ENCODE measurements at places on chromosomes 6 and 20.

DNA sequence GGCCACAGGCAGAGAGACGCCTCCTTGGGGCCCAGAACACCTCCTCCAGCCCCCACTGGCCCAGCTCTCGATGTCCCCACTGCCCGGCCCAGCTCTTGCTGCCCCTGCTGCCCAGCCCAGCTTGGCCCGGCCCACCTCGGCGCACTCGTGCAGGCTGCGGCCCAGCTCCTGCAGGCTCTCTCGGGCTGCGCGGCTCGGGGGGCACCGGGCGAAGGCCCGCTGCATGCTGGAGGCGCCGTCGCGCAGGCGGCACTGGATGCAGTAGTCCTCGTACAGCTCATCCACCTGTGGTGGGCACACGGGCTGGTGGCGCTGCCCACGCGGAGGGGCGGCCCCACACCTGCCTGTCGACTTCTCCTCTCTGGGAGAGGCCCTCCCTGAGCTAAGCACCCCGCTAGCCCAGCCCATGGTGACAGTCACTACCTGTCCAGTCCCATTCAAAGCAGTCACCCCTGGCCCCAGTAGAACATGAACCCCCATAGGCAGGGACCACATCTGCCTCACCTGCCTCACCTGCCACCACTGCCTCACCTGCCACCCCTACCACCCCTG, 81.8 kb downstream of the RIPOR3 start:
- DNase-seq: no peak

DNA sequence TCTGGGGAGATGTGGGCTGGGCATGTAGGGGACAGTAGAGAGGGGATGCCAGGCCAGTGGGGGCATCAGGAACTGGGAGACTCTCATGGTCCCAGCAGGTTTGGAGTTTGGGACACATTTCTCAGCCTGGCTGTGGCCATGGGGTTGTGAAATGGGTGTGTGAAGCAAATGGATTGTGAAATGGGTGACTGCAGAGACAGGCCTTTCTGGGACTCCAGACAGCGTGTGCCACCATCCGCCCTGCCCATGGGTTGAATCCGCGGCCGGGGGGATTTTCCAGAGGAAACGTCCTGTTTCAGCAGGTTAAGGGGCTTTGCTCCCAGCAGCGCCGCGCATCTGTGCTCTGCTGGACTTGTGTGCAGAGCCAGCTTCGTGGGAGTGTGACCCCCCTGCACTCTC, 3.7 kb upstream of the PMEPA1 start:
- DNase-seq: no peak

DNA sequence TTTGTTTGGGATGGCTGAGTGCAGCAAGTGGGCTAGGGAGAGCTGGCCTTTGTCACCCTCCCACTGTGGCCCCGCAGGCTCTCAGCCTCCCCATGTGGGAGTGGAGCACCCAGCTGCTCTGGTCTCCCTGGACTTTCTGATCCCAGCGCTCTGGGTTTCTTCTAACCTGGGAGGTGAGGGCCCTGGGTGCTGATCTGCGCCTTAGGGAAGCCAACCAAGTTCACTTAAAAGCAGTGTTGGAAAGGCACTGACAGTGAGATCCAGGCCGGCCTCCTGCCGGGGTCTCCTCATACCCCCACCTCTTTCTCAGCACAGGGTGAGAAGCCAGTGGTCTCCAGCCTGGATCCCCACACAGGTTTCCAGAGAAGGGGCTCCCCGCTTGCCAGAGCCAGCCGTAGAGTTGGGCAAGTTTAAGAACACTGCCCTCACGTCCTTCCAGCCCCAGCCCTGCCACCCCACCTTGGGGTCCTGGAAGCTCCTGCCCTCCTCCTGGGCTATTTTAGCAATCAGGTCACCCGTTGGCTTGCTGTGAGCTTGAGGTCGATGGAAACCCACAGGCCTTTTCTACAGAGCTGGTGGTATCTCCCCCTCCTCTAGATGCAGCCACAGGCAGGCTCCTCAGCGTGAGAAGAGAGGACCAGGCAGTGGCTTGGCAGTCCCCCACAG, 9.6 kb downstream of the C20orf203 start:
- no peak for DNase-seq

DNA sequence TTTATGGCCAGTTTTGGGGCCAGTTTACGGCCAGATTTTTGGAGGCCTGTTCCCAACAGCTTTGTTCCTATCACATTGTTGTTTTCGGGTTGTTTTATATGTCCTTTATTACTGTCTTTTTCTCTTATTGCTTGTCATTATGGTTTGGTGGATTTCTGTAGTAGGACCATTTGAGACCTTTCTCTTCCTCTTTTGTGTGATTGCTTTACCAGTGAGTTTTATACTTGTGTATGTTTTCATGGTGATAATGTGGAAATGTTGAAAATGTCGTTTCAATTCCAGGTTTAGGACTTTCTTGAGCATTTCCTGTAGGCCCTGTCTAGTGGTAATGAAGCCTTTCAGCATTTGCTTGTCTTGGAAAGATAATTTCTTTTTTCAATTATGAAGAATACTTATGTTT, 17.8 kb downstream of the HLA-B start:
- DNase-seq: no peak

GRCh38 chr6:11062083-11062482, 18.0 kb upstream of the ELOVL2 start:
- DNase-seq: no peak

Data from globus pallidus (tissue), 1 donor.